ENCODE measurements at places on chromosomes 1 and 21. TPM values are rescaled to one million over a fixed set of nuclear protein-coding genes. Genes with fewer than 3 reads are reported as not detected.

Gene MAP3K7CL
- polyA plus RNA-seq = 5.4 TPM

Gene CLDN17
- not detected for polyA plus RNA-seq

Gene CFHR3
- not detected for polyA plus RNA-seq

Gene SLC9C2
- 0.52 TPM for polyA plus RNA-seq

Gene NTNG1
- polyA plus RNA-seq = 7.7 TPM

Gene AMPD1
- not detected for polyA plus RNA-seq

Gene CTSS
- polyA plus RNA-seq = 5.3 TPM

Gene ELF3
- polyA plus RNA-seq = 81.8 TPM

Gene DYNLT5
- polyA plus RNA-seq = 0.41 TPM

Gene BACE2
- polyA plus RNA-seq = 55.5 TPM

Gene RUNX3
- 0.47 TPM for polyA plus RNA-seq

Gene PGLYRP3
- polyA plus RNA-seq = not detected

Gene MIER1
- 9.4 TPM for polyA plus RNA-seq

Gene AKNAD1
- not detected for polyA plus RNA-seq

Gene CD55
- 28.8 TPM for polyA plus RNA-seq

Gene RHEX
- polyA plus RNA-seq = 10.2 TPM

Gene ESPN
- 112 TPM for polyA plus RNA-seq

Gene OTUD3
- 2.5 TPM for polyA plus RNA-seq

Gene OR6K3
- polyA plus RNA-seq = not detected

Gene ACTL8
- not detected for polyA plus RNA-seq

Gene HCN3
- 4.5 TPM for polyA plus RNA-seq

Gene GOLT1A
- polyA plus RNA-seq = 47.7 TPM
